Camera-type eye (tissue), 1 donor: ENCODE measurements at places on chromosomes 3 and 15. TPM values are rescaled to one million over a fixed set of nuclear protein-coding genes. Genes with fewer than 3 reads are reported as not detected.

TRMT10C gene
- 33.7 TPM for total RNA-seq

DUOXA2 gene
- total RNA-seq = not detected

GNAT1 gene
- 66.7 TPM for total RNA-seq

VIPR1 gene
- total RNA-seq = 3.7 TPM

RTP4 gene
- total RNA-seq = 0.38 TPM

CTXN2 gene
- total RNA-seq = not detected

GMPS gene
- 46.5 TPM for total RNA-seq

CACNA2D2 gene
- total RNA-seq = 17.4 TPM

ADPRH gene
- total RNA-seq = 3.4 TPM

TRIM42 gene
- total RNA-seq = not detected

TTLL13 gene
- total RNA-seq = not detected

RAP2B gene
- total RNA-seq = 10.0 TPM

HHATL gene
- total RNA-seq = 9.6 TPM

TATDN2 gene
- 24.5 TPM for total RNA-seq

ASB14 gene
- 0.33 TPM for total RNA-seq

BNC1 gene
- total RNA-seq = 1.1 TPM

TBL1XR1 gene
- total RNA-seq = 267 TPM

CCDC13 gene
- total RNA-seq = 9.3 TPM
